ENCODE measurements at places on chromosomes 16 and 17.

DNA sequence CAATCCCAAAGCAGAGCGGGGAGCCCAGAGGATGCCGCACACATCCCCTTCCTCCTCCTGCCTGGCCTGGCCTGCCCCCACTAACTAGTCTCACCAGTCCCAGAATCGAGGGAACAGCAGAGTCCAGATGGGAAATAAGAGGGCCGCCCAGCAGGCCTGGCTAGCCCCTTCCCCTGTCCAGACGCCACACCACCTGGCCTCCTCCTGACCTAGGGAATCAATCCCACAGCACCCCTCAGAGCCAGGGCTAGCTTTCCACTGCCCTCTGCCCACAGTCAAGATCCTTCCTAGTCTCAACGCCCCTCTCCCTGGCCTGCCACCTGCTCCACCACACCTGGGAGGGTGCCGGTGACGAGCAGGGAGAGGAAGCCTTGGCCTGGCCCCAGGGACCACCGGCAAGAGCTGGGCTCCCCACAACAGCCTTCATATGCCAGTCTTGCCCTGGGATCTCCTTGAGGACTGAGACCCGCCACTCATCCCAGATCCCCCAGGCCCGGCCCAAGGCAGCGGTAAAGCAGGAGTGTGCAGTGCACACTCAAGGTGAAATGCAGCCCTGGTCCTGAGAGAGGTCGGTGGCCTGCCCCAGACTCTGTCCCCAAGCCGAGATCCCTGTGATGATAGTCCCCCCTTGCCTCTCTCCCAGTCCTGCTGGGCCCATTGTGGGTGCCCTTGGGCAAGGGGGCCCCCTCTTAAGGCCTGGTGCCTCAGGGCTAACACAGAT, 27.9 kb downstream of the KATNB1 start:
- no peak for DNase-seq

GRCh38 chr17:27808628-27809027, 8.3 kb upstream of the NOS2 start:
- no peak for DNase-seq

DNA sequence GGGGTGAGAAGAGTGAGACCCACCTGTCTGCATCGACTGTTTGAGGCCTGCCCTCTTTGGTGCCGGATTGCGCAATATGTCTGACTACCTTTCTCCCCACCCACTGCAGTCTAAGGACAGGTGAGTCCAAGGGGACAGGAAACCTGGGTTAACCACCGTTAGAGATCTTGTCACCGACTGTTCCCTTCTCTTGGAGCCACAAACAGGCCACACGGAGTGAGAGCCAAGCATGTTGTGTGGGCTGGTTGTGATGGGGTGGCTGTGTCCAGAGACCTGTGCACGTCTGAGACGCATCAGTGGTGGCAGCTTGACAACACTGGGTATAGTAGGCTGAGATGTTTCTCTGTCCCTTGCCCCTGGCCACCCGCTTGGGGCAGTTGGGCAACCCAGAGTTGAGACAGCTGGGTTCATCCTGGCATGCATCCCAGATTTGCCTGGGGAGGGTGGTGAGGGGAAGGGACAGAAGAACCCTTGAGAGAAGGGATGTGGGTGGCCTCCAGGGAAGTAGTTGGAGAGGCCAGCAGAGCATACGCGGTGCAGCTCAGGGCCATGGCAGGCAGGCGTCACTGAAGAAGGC, 21.4 kb downstream of the MPRIP start:
- no peak for DNase-seq

DNA sequence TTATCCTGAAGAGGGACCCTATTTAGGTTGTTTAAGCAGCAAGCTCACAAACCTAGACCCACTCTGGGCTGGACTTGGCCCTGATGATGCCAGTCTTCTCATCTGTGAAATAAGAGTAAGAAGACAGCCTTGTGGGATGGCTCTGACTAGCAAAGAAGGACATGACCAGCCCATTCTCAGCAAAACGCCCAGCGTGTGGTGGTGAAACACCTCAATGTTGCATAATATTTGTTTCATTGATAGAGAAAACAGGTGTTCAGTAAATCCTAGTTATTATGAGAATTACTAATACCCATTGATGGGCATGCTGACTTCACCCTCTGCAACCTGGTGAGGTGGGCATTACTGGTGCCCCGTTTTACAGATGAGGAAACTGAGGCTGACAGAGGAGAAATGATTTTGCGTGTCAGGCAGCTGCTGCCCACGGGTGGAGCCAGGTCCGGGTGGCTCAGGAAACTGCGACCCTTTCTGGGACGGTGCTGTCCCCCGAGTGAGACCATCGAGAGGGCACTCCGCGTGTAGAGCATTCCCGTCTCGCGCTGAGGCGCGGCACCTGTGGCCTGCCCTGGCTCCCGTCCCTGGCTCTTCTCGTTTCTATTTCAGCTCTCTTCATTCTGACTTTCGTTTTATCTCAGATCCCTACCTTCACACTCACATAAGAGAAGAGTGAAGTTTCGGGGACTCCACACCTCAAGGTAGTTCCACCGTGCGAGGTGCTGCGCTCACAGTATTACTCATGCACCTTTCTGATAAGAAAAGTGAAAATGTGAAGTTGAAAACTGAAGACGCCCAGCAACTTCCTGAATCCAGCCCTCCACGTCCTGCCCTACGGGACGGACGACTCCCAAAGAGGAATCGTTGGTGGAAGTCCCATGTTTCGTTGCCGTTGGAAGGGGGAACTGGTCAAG, 48.5 kb downstream of the IRF8 start:
- no peak for DNase-seq

DNA sequence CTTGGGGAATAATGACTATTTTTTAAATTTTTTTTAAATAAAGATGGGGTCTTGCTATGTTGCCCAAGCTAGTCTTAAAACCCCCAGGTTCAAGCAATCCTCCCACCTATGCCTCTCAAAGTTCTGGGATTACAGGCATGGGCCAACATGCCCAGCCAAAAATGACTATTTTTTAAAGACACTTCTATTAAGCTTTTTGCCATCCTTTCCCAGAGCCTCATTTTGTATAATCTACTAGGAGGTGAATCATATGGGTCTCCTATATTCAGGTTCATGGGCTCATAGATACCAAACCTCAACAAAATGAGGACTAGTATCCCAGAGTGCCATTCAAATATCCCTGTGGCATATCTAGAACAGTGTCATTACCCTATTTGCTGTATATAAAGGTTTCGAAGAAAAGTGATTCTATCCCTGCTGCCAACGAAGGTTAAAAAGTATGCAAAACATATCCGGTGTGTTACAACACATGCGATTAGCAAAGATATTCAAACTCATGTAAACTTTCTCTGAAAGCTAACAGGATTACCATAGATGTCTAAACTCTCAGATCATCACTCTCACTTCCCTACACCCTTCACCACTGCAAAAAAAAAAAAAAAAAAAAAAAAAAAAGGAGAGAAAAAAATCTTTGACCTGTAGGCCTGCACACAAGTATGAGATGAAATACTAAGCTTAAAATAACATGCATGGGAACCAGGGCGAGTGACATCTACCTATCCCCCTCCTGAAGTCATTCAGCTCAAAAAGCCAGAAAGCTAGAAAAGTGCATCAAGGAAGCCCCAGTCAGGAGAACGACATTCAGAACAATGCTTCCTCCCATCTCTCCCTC, 23.5 kb downstream of the XPO6 start:
- DNase-seq = no peak

- DNase-seq = no peak
Measured at GRCh38 chr17:62781831-62782251, 26.3 kb downstream of the MARCHF10 start.

DNA sequence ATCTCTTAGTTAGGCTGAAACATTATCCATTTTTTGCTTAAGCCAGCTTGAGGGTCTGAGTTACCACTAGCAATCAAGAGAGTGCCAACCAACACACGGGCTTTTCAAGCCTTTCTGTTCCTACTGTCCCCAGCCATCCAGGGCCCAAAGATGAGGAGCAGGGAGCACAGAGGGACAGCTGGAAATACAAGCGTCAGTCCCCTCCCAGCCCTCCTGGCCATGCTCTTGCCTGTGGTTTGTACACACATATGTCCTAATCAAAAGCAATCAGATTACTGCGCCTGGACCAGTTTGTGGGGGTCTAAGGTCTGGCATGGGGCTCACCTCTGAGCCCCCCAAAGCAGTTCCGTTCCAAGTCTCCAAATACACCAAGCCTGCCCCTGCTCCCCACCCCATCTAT, 3.5 kb downstream of the CORO7 start:
- no peak for DNase-seq

GRCh38 chr17:62868723-62869122, 60.6 kb upstream of the MARCHF10 start:
- no peak for DNase-seq

DNA sequence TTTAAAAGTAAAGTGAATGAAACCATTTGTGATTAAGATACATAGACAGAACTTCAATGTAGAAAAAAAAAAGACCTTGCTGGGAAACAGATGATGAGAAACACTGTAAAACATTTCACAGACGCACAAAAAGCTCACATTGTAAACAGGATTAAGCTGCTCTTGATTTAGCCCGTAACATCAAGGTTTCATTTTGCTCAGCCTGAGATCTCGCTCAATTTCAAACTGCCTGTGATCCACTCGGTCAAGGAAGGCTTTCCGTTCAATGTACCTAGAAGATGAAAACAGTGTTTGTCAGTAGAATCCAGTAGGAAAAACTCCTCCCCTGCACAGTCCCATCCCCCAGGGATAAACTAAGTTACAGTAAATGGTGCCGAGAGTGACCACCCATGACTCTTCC, 42.3 kb upstream of the BCAR1 start:
- no peak for DNase-seq

DNA sequence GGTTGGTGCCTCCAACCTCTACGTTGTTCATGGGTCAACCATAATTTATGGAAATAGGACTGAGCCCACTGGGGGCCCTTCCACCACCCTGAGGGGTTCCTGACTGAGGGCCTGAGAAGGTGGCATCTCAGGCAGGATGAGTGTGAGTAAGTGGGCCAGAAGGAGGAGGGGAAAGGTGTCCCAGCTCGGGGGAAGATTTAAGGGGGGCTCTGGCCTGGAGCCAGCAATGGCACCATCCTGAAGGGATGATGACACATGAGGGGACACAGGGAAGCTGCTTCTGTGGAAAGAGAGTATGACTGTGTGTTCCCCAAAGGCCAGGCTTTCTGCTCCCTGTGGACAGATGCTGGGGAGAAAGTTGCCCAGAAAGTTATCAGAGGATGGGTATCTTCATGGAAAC, 18.7 kb downstream of the MYL4 start:
- no peak for DNase-seq

- DNase-seq = no peak
Measured at GRCh38 chr17:79556271-79556670, 54.6 kb downstream of the RBFOX3 start.

DNA sequence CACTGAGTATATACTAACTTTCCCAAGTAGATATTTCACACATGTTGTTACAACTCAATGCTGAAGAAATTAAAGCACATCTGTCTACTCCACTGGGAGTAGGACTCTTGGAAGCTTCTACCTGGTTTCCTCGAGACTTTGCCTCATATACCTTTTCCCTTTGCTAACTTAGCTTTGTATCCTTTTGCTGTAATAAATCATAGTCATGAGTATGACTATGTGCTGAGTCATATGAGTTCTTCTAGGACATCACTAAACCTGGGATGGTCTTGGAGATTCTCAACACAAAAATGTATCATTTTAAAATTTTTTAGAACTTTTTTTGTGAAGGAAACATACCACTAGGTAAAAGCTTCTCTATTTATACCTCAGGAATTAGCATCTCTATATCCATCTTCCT, 39.8 kb downstream of the ABCA5 start:
- no peak for DNase-seq

- no peak for DNase-seq
Measured at GRCh38 chr16:84999857-85000480, 11.4 kb downstream of the ZDHHC7 start.

DNA sequence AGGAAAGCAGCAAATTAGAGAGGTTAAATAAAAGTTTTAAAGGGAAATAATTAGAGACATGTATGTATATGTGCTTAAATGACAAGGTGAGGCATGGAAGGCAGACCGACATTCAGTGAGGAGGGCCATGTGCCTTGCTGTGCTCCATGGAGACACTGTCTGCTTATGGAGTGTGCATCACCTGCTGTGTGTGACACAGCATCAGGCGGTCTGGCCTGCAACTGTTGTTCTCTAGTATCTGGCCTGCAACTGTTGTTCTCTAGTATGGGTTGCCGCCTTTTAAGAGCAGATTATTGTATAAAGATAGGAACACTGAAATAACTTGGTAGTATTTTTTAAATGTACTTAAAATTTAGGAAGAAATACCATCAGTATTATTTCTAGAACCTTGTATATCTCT, 225.1 kb downstream of the LGALS9B start:
- DNase-seq = no peak

DNA sequence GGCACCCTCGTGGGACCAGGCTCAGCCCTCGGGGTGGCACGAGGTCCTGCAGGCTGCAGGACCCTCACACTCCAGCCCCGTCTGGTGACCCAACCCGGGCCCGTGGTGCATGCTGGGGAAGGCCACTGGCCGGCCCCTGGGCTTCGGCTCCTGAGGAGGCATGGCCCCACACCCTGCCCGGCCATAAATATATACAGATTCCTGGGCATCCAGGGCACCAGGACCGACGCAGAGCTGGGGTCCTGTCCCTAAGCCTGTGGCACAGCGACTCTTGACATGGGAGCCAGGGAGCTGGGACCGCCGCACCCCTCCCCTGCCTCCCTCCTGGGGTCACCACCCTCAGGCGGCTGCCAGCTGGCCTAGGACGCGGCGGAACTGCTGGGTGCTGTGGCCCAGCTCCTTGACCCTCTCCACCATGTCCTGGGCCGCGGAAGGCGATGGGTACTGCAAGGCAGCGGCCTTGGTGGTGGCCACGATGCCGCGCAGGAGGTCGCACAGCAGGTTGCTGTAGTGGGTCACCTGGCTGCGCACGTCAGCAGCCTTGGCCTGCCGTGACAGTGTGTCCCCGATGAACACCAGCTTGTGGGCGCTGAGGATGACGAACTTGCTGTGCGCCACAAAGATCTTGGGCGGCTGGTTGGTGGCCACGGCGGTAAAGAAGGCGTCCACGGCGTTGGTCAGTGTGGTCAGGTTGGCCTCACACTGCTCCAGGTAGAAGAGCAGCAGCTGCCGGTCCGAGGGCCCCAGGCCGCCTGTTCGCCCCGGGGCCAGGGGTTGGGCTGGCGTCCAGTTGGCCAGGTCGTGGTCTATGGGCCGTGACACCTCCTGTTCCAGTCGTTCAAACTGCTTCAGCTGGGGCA, 10.6 kb downstream of the CTRB1 start:
- DNase-seq = no peak

DNA sequence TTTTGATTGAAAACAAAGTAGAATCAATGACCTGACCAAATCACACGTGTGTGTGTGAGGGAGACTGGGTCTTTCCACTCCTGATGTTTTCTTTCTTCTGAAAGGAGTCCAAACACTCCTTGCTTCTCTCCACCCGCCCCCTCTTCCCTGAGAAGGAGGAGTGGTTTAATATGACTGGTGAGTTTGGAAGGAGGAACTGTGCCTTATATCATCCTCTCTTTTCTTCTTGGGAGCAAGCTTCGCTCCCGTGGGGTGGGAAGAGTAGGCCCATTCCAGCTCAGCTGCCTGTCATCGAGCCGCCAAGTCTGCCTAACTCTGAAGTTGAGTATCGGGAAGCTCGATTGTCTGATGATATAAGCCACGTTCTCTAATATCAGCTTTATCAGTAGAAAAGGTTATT, 96.5 kb downstream of the YPEL2 start:
- no peak for DNase-seq

GRCh38 chr16:49608098-49608497, 234.5 kb downstream of the C16orf78 start:
- DNase-seq = no peak

- DNase-seq = no peak
Measured at GRCh38 chr16:24381470-24382118, 125.5 kb downstream of the CACNG3 start.

GRCh38 chr17:80790021-80790765, 201.4 kb upstream of the CHMP6 start:
- DNase-seq = no peak

- DNase-seq = no peak
Measured at GRCh38 chr16:11094075-11094856, 149.9 kb downstream of the CLEC16A start.
